ENCODE measurements at places on chromosomes 3 and 15.

- DNase-seq = no peak
These were observed 26.9 kb upstream of the ATOSA start for GRCh38 chr15:52706091-52706490.

DNA sequence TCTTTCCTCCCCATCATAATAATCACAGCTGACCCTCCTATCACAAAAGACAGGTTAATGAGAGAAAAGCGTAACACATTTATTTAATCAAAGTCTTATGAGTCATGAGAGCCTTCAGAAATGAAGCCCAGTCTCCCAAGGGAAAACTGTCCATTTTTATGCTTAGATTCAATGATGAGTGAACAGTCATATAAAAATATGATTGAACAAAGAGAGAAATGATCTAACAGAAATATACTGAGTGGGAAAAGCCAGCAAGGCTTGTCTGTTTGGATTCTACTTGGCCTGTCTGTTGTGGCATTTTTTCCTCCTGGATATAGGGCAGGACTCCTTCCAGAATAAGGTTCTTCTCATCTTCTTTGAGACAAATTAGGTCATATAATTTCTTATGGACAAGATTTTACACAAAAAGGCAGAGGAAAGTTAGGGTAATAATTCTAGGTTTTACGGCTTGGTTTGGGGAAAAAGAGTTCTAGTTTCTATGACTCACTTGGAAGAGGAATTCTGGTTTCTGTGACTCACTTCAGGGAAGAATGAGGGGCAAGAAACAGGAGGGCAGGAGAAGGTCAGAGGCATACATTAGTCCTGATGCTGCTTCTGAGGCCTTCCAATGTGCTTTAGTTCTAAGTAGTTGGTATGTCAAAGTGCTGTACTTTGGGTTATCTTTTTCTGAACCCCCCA, 534.2 kb downstream of the ZIC1 start:
- DNase-seq = no peak

GRCh38 chr15:28962851-28963710, 77.3 kb downstream of the APBA2 start:
- no peak for DNase-seq

DNA sequence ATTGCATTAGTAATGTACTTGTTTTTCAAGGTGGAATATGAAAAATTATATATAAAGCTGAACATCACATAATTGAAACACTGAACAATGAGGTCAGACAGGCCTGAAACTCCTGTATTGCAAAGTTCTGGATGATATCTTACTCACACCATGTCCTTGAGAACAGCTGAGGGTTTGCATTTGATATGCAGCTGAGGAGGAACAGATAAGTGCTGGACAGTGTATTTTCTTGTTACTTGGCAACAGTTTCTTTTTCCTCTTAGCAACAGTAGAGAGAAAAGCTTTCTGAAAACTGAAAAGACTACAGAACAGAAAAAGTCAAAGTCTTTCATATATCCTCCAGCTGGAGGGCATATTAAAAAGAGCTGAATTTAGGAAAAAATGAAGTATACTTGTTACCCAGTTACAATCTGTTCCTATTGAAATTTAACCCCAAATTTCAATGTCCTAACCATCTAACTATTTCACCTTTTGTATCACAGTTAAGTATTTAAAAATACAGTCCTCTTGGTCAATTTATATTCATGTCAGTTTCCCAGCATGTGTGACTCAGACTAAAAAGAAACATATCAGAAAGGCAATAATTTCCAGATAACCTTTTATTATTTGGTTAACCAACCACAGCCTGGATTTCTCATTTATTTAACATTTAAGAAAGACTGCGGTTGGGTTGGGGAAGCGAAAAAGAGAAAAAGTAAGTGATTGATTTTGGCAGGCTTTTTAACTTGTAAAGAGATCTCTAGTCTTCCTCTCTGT, 733.0 kb upstream of the DPPA4 start:
- DNase-seq = no peak

DNA sequence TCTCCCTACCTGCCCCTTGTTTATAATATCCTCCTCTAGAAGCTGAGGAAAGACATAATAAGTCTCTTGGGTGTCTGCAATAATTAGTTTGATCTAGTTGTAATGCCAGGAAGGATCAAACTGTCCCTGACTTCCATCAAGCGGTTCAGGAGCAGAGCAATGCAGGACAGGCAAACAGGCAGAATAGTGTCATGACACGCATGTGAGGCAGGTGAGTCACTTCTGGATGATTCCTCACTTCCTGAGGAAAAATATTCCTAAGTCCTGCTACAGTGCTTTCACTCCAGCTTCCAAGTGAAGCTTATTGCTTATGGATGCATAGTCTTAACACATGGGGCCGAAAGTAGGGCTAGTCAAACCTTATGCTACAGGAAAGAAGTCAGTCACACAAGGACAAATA, 85.8 kb downstream of the GREM1 start:
- DNase-seq = no peak

DNA sequence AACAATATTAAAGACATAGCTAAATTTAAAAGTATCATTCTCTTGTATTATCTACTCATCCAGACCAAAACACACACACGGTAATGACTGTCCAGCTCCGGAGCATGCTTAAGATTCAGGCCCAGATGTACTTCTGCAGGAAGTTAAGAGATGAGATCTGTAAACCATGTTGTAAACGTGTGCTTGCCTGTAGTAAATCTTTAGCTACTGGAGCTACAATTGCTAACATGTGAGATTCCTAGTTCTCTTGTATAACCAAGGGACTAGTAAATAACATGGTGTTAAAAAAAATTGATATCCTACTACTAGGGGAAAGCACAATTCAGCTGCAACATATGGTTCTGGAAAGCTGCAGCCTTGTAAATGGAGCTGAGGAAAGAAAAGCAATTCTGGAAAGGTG, 651.7 kb upstream of the CCDC54 start:
- no peak for DNase-seq

DNA sequence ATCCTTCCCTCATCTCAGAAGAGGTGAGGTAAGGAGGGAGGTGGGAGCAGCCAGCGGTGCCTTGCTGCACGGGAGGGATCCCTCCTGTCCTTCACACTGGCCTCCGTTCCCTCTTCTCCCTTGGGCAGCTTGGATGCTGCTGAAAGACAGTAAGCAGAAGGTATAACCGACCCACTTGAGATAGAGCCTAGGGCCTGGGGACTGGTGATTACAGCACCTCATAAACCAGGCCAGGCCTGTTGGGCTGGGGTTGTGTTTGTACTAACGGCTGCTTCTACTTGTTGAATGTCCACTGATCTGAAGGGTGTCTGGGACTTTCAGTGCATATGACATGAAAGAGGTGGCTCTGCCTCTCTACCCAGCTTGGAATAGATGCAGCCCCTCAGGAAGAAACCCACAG, 25.0 kb downstream of the SEMA6D start:
- no peak for DNase-seq
